Calu3 (cell line): ENCODE measurements at places on chromosomes 1 and 21.

DNA sequence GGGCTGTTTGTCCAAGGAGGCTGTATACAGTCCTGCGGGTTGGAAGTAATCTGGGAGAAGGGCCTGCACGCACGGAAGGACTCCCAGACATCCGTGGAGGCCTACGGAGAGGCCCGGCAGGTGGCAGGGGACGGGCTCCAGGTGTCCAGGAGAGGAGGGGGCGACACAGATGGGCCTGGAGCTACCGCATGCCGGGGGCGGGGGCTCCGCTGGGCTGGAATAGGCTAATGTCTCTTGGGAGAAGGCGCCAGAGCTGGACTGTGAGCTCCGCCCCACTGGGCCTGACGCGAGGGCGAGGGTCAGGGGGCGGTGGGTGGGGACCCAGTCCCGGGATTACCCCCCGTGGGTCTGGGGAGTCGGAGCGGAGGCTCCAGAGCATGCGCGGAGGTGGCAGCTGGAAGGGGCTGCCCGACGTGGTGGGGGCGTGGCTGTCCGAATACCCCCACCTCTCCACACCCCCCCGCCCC is 659 bp downstream of the AGO1 start:
- peak; percentile 35 for DNase-seq

- DNase-seq, result no peak
These were observed 176.5 kb downstream of the PBX1 start for GRCh38 chr1:164735315-164736052.

GRCh38 chr1:87314091-87314490 is 14.6 kb upstream of the LMO4 start:
- no peak for DNase-seq

DNA sequence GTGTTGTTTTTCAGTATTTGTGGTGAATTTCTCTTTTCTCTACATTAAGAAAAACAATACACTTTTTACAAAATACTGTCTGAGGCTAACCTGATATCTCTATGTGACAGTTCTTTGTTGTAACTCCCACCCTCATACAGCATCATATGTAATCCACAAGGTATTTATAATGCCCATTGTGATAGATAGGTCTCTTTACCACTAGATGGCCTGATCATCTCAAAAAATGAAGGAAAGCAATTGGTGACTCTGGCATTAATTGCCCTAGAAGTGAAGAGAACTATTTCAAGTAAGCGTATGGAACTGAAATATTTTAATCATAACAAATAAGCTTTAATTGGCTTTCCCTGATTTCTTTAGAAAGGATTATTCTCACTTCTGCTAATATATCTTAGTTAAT is 36.2 kb upstream of the HFM1 start:
- DNase-seq, result no peak

DNA sequence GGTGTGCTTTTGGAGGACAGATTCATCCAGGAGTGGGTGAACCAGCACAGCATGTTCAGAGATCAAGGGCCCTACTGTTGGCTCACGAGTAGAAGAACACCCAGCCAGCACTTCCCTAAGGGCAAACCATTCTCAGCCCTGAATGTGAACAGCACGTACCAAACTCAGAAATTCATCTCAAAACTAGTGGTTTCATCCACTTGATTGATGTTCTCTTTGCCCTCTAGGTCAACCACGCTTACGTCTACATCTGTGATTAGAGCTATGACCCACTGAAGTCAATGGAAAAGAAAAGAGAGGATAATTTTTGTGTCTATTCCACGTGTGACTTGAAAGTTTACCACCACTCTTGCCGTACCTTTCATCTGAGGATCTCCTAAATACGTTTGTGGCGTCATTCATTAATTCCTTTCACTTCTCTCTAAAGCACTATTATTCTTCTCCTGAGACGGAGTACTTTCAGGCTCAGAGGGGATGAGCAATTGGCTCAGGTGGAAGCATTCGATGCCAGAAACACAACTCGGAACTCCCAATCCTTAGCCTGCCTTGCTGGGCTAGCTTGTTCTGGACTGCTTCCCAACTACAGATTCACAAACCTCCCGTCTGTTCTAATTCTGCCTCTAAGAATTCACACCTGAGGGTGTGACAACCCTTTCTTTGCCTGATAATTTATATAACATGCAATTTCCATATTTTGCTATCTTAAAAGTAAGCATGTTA is 57.3 kb upstream of the HIVEP3 start:
- no peak for DNase-seq

- DNase-seq, result no peak
These were observed 88.7 kb downstream of the TENT5C start for GRCh38 chr1:117694543-117694942.

GRCh38 chr1:167714098-167714438 is 7.7 kb upstream of the MPZL1 start:
- no peak for DNase-seq

GRCh38 chr1:96634883-96635282 is 86.7 kb upstream of the PTBP2 start:
- DNase-seq, result no peak

DNA sequence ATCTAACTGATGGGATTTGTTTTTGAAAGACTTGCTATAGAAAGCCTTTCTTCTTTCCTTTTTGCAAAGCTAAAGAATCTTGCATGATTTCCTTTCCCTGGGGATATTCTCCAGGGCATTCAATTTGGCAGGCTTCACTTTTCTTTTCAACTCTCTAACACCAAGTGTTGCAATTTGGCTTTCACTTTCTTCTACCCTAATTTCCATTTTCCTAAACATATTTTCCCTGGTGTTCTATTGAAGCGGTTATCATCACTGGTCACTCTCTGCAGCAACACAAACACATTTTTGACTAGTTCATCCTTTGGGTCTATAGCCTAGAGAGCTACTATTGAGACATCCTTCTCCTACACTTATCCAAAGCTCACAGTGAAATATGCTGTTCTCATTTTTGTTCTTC is 424.5 kb downstream of the NEGR1 start:
- no peak for DNase-seq

GRCh38 chr1:116356067-116356466 is 17.0 kb upstream of the ATP1A1 start:
- DNase-seq, result no peak

- DNase-seq, result peak; percentile 45
These were observed 406 bp downstream of the HTR1D start for GRCh38 chr1:23216771-23217420.

- DNase-seq, result no peak
These were observed 116.9 kb upstream of the TIAM1 start for GRCh38 chr21:31460980-31461379.

DNA sequence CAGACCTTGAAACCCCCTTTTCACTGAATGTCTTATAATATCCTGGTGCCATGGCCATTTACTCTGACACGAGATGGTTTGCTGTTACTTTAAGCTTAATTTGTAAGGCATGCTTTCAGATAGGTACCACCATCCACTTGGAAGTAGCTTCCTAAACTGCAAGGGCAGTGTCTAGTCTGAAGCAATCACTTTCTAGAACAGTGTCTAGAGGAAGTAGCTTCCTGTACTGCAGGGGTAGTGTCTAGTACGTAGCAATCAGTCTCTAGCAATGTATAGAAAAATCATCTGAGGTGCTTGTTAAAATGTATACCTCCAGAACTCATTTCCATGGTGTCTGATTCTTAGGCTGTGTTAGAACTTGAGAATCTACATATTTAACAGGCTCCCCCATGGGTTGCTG is 42.5 kb downstream of the ZBTB40 start:
- no peak for DNase-seq

DNA sequence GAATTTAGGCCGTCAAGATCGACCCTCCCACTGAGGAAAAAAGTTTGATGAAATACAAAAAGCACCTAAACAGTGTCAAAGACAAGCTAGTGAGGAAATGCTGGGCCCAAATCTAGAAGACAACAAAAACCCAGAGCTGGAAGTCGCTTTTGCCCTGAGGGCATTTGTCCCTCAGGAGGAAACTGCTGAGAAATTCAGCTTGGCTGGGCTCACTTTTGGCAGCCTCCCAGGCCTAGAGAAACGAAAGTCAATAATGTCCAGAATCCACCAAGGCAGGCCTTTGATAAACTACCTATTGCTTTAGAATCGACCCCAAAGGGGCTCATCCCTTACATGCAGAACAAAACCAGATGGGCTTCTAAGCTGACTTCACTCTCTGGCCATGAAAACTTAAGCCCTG is 38.9 kb downstream of the SYT2 start:
- peak; percentile 82 for DNase-seq
